Esophagus (tissue), 2 donors: ENCODE measurements at places on chromosomes 11 and 22. TPM values are rescaled to one million over a fixed set of nuclear protein-coding genes. Genes with fewer than 3 reads are reported as not detected.

The ZBED4 gene
- 4.9 TPM for polyA plus RNA-seq

The MOV10L1 gene
- 0.18 TPM for polyA plus RNA-seq

The C22orf23 gene
- polyA plus RNA-seq, result 0.39 TPM

The CSTF3 gene
- polyA plus RNA-seq, result 30.4 TPM

The OR52H1 gene
- not detected for polyA plus RNA-seq

The OR51E2 gene
- 0.02 TPM for polyA plus RNA-seq

The HBG2 gene
- not detected for polyA plus RNA-seq

The TMEM126B gene
- polyA plus RNA-seq, result 54.7 TPM

The HTR3A gene
- polyA plus RNA-seq, result 0.13 TPM

The ISX gene
- polyA plus RNA-seq, result not detected

The OR8J1 gene
- not detected for polyA plus RNA-seq

The TSGA10IP gene
- not detected for polyA plus RNA-seq

The MMP10 gene
- polyA plus RNA-seq, result 0.12 TPM

The MGAT3 gene
- polyA plus RNA-seq, result 0.36 TPM

The TPH1 gene
- 0.08 TPM for polyA plus RNA-seq

The IGF2 gene
- polyA plus RNA-seq, result 3.2 TPM

The OR4A16 gene
- polyA plus RNA-seq, result not detected

The NF2 gene
- 8.3 TPM for polyA plus RNA-seq

The ART5 gene
- polyA plus RNA-seq, result not detected

The APOBEC3H gene
- polyA plus RNA-seq, result 0.51 TPM

The VPS37C gene
- 18.6 TPM for polyA plus RNA-seq
